ENCODE measurements at places on chromosomes 11 and 22. TPM values are rescaled to one million over a fixed set of nuclear protein-coding genes. Genes with fewer than 3 reads are reported as not detected.

The OR10G7 gene
- not detected for total RNA-seq

The NXPE2 gene
- total RNA-seq = 0.94 TPM

The MMP13 gene
- not detected for total RNA-seq

The RBX1 gene
- 62.6 TPM for total RNA-seq

The GLYAT gene
- total RNA-seq = not detected

The HARBI1 gene
- 5.3 TPM for total RNA-seq

The VSIG2 gene
- not detected for total RNA-seq

The P2RY6 gene
- not detected for total RNA-seq

The RIMBP3C gene
- 1.3 TPM for total RNA-seq

The HBB gene
- total RNA-seq = 141 TPM

The INTS4 gene
- 87.6 TPM for total RNA-seq

The MPEG1 gene
- total RNA-seq = 1.6 TPM

The C22orf42 gene
- total RNA-seq = not detected

The LMO2 gene
- total RNA-seq = 12.2 TPM

The ANO3 gene
- total RNA-seq = 7.2 TPM

The TTLL12 gene
- 36.6 TPM for total RNA-seq

The SLC22A25 gene
- total RNA-seq = not detected

The FOLR2 gene
- 4.1 TPM for total RNA-seq

The CYB5R2 gene
- total RNA-seq = 1.6 TPM

The IRF7 gene
- total RNA-seq = 4.1 TPM

The OLFML1 gene
- 0.94 TPM for total RNA-seq

The NLRP6 gene
- total RNA-seq = not detected

The BRSK2 gene
- total RNA-seq = 54.5 TPM

The ALKBH8 gene
- total RNA-seq = 19.7 TPM

The DEUP1 gene
- 0.31 TPM for total RNA-seq

The OR2AG1 gene
- total RNA-seq = not detected

The B3GAT1 gene
- 75.4 TPM for total RNA-seq

The RNF141 gene
- 55.4 TPM for total RNA-seq

The FZD4 gene
- total RNA-seq = 29.1 TPM

The FOLH1 gene
- 7.8 TPM for total RNA-seq

The OR52H1 gene
- total RNA-seq = 3.8 TPM

The SRPRA gene
- total RNA-seq = 20.7 TPM

The TMA7B gene
- not detected for total RNA-seq

The UCP3 gene
- total RNA-seq = 6.3 TPM

The PHLDA2 gene
- not detected for total RNA-seq

The TRIM51 gene
- total RNA-seq = not detected

The DGAT2 gene
- total RNA-seq = 2.8 TPM

The TSGA10IP gene
- not detected for total RNA-seq

The KDM4D gene
- 0.94 TPM for total RNA-seq
